Fibroblast of skin of right biceps (primary cell): ENCODE measurements at places on chromosomes 4 and X.

DNA sequence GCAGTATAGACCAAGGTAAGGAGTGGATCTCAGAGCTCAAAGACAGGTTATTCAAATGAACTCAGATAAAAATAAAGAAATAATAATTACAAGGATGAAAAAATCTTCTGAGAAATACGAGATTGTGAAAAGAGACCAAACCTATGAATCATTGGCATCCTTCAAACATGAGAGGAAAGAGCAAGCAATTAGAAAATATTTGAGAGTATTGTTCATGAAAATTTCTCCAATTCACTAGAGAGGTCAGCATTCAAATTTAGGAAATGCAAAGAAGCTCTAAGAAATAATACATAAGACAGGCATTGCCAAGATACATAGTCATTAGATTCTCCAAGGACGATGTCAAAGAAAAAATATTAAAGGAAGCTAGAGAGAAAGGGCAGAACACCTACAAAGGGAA is 93.5 kb upstream of the GALNTL6 start:
- DNase-seq = peak; percentile 51

GRCh38 chr4:84403656-84404055 is 95.4 kb downstream of the NKX6-1 start:
- DNase-seq = peak; percentile 55

- no peak for DNase-seq
Observed at GRCh38 chr4:39410415-39410814, 3.7 kb downstream of the KLB start.

GRCh38 chrX:7334253-7334935 is 186.4 kb upstream of the PUDP start:
- DNase-seq = peak; percentile 91

DNA sequence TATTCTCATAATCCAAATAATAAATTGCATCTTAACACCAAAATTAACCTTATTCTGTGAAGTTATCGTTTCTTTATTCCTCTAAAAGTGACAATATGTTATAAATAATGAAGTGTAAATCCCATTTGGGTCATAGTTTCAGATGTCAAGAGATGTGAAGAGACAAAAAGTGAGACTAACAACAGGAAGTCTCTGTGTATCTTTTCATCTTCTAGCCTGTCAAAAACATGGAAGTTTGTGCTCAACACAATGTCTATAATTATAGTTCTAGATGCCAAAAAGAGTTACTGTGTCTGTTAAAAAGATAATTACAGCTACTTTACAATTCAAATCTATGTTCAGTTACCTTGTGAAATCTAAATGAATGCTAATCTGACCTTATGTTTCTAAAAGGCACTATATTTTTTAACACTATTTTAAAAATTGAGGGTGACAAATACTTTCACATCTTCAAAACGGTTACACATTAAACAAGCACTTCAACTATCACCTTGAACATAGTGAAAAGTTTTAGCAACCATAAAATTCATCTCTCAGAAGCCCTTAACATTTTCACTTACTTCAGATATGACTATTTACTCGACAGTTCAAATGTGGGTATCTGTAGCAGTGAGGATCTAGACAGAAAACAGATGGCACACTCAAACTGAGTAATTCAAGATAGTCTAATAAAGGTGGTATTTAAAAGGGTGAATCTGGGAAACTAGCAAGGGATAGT is 509.8 kb downstream of the ARAP2 start:
- DNase-seq = no peak

- DNase-seq = peak; percentile 20
Observed at GRCh38 chr4:103786014-103786413, 66.2 kb upstream of the TACR3 start.
